Right renal cortex interstitium (tissue), 3 donors: ENCODE measurements at places on chromosomes 4 and X. TPM values are rescaled to one million over a fixed set of nuclear protein-coding genes. Genes with fewer than 3 reads are reported as not detected.
A peak's percentile ranks its signal among the peaks of the same experiment; 100 is the strongest.

Gene PASD1
- polyA plus RNA-seq, result not detected

Gene TMEM271
- not detected for polyA plus RNA-seq

DNA sequence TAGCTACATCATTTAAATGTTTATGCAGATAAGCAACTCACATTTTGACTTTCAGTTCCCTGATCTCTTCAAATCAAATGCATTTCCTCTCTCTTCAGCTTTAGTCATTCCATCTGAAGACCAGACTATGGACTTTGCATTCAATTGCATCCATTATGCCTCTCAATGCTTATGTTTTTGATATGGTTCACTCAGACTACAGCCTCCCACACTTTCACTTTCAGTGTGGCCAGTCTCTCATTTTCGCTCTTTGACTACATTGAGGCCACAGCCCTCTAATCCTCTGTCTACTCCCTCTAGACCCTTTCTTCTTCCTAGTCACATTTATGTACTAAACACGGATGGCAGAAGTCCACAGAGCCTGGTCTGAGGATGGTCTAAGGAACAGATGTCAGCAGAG is 24.5 kb upstream of the VEGFC start:
- DNase-seq, result no peak

GRCh38 chr4:135575041-135575440 is 1373.5 kb upstream of the PABPC4L start:
- DNase-seq, result no peak

DNA sequence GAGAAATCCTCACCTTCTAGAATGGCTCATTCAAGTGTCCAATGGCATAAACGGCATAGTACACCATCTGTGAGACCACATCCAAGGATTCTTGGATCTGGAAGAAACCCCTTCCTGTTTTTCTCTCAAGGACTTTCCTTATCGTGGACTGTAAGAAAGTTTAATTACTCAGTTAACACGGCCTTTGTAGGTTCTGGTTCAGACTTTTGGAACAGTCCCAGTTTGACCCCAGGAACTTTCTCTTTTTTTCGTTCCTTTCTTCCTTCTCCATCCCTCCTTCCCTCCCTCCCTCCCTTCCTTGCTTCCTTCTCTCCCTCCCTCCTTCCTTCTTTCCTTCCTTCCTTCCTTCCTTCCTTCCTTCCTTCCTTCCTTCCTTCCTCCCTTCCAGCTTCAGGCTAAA is 343.5 kb upstream of the SMIM31 start:
- DNase-seq, result no peak

GRCh38 chrX:132364313-132364712 is 124.5 kb downstream of the MBNL3 start:
- DNase-seq, result no peak

Gene USP17L13
- polyA plus RNA-seq, result not detected

DNA sequence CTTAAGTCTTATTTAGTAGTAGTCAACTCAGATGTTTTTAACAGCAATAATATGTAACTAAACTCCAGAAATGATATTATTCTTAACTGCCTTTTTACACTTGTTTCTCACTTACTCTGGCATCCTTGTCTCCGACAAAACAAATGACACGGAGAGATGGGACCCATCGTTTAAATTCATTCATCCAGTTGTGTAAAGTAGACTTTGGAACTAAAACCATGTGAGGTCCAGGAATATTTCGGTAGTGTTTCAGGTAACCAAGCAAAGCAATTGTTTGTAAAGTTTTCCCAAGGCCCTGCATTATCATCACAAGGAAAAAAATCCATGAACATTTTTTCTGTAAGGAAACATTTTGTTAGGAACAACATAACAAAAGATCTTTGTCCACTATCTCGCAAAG is 11.6 kb downstream of the SMARCA1 start:
- no peak for DNase-seq

DNA sequence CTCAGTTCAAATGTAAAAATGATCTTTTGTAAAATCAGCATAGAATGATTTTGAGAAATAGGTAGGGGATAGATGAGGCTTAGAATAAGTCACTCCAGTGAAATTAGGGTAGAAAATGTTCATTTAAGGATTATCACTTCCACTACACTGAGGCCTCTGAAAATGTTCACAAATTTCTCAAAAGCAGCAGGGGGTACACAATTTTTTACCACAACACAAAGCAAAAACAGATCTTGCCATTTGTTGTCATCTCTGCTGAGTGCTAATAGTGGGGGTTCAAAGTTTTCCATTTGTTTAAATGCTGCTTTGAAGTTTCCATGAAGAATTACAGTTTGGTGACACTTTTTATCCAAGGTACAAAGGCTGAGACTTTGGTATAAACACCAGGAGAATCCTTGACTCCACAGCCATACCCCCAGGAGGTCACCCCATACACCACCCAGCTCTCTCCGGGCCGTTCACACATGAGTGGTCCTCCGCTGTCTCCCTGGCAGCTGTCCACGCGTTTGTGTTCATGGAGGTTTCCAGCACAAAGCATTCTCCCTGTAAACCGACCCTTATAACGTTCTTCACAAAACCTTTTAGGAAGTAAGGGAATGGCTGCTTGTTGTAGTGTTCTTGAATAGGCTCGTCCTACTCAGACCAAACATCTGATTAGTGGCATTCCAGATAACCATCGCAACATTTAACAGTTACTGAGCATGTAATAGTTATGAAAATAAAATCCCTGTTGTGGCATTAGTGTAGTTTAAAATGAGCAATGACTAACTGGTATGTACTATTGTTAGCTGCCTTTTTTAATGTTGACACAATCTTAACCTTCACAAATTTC is 71.0 kb downstream of the PRSS12 start:
- DNase-seq, result no peak

DNA sequence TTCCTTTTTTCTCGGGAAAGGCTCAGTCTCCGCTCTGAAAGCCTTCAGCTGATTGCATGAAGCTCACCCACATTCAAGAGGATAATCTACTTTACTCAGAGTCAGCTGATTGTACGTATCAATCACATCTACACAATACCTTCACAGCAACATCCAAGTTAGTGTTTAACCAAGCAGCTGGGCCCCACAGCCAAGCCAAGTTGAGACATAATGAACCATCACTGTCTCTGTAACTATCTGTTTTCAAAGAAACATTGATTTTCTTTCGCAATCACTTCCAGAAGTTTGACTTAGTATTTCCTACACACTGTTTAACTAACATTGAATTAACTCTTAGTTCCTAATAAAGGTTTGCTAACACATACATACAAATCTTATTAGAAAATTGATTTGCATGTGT is 40.3 kb downstream of the RWDD4 start:
- no peak for DNase-seq

DNA sequence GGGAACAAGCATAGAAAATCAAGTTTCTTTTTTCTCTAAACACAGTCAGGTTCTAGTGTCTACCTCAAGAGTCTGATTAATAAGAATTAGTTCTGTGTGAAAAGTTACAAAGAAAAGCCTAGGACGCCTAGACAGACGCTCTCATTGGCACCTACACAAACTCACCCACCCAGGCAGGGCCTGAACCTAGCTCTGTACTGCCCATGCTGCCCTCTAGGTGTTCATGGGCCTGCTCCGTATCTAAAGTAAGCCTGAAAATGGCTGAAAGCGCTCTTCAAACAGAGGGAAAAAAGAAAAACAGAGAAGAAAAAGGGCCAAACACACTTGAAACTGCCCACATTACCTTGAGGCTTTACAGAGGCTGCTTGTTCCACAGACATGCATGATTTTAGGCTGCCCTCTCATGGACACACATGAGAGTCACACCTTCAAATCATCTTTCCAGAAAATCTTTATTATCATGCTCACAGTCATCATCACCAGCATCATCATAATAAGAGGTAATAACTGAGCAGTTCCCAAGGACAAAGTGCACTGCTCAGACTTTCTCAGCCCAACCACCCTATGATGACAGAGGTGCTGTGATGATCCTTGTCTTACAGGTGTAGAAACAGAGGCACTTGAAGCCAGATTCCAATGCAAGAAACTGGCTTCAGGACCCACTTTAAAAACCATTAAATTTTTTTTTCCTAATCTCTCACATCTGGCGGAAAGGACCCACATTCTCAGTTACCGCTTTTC is 49.6 kb downstream of the MAP7D2 start:
- DNase-seq, result peak; percentile 3

Gene ALG13
- 46.5 TPM for polyA plus RNA-seq

Gene ZNF182
- 11.7 TPM for polyA plus RNA-seq

- DNase-seq, result no peak
These were observed 21.3 kb upstream of the SULT1E1 start for GRCh38 chr4:69881173-69881773.

GRCh38 chr4:98688411-98689290 is 30.2 kb upstream of the TSPAN5 start:
- DNase-seq, result no peak

DNA sequence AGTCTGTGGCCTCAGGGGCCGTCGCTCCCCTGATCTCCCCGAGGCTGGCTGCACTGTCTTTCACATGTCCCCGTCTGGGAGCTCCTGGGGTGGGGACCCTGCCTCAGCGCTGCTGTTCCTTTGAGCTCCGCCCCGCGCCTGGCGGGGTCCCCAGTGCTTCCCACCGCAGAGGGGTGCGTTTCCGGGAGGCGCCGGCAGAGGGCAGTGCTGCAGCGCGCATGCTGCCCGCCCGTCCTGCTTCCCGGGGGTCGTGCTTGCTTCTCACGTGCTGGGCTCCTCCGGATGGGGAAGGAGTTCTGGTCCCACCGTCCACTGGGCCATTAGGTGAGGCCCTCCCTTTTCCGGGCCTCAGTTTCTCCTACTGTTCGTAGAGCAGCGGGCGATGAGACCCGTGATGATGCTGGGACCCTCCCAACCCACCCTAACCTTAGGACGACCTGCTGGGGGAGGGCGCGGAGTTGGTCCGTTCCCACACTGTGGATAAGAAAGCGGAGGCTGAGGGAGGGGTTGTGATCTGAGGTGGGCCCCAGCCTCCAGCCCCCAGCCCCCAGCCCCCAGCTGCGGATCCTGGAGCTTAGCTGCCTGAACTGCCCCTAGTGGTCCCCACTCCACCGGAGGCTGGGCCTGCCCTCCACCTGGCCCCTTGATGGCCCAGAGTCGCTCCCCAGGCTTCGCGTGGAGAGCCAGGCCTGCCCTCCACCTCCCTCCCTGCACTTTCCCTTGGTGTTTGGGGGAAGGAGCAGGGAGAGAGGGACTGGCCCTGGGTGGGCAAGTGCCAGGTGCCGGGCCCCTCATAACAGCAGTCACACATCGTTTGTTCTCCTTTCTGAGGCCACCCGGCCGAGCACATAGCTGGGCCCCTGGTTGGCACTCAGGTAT is 15.3 kb downstream of the CPZ start:
- DNase-seq, result no peak

Gene NUDT11
- polyA plus RNA-seq, result 15.6 TPM

DNA sequence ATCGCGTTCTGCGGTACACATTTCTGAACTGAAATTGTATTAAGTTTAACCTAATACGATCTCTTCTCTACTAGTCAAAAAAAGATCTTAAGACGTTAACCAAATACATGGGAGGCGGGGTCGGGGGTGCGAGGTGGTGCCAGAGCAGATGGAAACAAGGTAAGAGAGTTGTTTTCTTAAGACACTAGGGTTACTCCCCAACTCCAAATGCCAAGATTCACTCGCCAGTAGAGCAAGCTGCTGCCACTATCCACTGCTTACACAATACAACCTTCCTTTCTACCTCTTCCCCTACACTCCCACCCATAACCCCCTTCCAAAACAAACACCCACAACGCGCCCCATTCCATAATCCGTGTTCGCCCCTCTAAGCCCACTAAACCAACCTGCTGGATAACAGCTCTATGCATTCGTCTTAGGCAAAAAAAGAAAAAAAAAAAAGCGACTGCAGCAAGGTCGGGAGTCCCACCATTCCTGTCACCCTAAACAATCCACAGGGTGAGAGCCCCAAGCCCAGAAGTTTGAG is 1.3 kb downstream of the LCORL start:
- no peak for DNase-seq

- DNase-seq, result no peak
These were observed 93.5 kb upstream of the ADAD1 start for GRCh38 chr4:122285285-122285684.

- no peak for DNase-seq
These were observed 111.0 kb downstream of the FRYL start for GRCh38 chr4:48669086-48669485.

DNA sequence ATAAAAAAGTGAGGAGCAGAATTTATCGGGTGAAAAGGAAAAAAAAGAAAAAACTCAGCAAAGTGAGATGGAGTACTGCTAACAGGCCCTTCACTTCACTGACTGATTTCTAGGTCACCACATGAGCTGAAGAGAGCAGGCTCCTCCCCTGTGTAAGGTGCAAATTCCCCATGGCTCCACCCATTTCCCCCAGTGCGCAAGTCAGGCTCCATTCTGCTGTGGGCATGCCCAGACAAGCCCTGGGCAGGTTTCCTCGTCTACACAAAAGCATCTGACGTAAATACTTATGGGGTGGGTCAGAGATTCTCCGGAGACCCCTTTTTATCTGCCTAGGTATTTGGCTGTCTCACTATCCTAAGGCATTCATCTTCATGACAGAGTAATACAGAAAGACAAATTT is 157.9 kb downstream of the MAGEB5 start:
- no peak for DNase-seq

DNA sequence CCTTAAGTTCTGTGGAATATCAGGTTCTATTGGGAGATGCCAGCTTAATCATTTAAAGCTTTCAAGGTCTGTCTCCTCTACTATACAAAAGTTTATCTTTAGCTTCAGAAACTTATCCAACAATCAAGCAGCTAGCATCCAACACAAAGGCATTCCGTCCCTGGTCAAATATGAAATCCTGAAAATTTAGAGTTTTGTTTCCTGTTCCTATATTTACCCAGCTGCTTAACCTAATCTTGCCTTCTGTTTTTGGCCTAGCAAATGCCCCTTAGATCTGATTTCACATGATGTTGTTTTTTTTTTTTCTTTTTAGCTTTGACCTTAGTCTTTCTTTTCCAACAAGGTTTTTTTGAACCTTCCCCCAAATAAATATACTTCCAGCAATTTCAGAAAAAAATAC is 33.8 kb downstream of the FAM13A start:
- DNase-seq, result no peak

DNA sequence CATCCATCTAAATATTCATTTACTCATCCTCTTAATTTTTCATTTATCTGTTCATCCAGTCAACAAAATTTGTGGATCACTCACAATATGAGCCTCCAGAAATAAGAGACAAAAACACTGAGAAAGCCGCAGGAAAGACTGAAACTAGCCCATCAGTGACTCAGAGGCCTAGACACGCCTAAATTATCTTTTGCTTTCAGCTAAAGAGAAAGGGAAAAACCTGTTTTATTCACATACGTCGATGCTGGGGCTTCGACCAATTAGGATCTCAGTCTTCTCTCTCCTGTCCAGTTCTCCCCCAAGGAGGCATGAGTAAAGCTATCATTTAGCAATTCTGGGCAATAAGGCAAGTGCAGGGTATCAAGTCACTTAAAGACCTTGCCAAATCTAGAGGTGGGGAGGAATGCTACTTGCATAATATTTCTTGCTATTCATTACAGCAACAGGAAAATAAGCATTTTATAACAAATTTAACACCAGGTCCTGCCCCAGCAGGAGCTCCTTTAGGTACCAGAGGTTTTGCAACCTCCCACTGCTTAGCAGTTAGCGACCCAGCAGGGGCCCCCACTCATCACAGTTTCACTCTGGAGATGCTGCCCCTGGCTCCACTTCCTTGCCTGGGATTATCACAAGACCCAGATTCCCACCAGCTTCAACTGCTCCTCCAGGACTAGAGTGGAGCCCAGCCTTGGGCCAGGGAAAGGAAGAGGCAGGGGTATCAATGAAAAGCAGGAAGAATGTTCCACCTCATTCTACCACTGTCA is 30.1 kb upstream of the TMEM154 start:
- no peak for DNase-seq
